Cardiac ventricle fibroblast (primary cell): ENCODE measurements at places on chromosomes 4 and X. TPM values are rescaled to one million over a fixed set of nuclear protein-coding genes. Genes with fewer than 3 reads are reported as not detected.

Gene FAM133A
- 0.05 TPM in 1 of 2 replicates, not detected in the other for total RNA-seq

Gene NWD2
- total RNA-seq, result not detected in 2 replicates

Gene PTCHD1
- 0.05 and 0.06 TPM in 2 replicates for total RNA-seq

Gene RASGEF1B
- 1.7 and 2.1 TPM in 2 replicates for total RNA-seq

Gene NDNF
- 0.12 and 0.20 TPM in 2 replicates for total RNA-seq

Gene CHRDL1
- 6.0 and 7.7 TPM in 2 replicates for total RNA-seq

Gene SPARCL1
- 208 and 218 TPM in 2 replicates for total RNA-seq

Gene PNMA6F
- not detected in 2 replicates for total RNA-seq

Gene ATOH1
- not detected in 2 replicates for total RNA-seq

Gene GPR82
- total RNA-seq, result not detected in 2 replicates

Gene C1QTNF7
- total RNA-seq, result 0.44 and 1.9 TPM in 2 replicates

Gene ZNF141
- total RNA-seq, result 4.8 TPM in 2 replicates

Gene NALF2
- not detected in 2 replicates for total RNA-seq

Gene SATL1
- total RNA-seq, result not detected in 2 replicates

Gene MAGEC1
- total RNA-seq, result not detected in 2 replicates

Gene CLNK
- total RNA-seq, result not detected in 2 replicates

Gene RGN
- 0.12 and 0.15 TPM in 2 replicates for total RNA-seq

Gene SPACA5
- total RNA-seq, result not detected in 2 replicates

Gene SHROOM3
- 1.6 and 2.1 TPM in 2 replicates for total RNA-seq

Gene CORIN
- 0.25 and 2.0 TPM in 2 replicates for total RNA-seq

Gene ADH4
- not detected in 2 replicates for total RNA-seq

Gene ZFP92
- total RNA-seq, result 0.06 TPM in 1 of 2 replicates, not detected in the other

Gene BCOR
- 5.3 and 9.3 TPM in 2 replicates for total RNA-seq

Gene EFNB1
- total RNA-seq, result 47.0 and 50.3 TPM in 2 replicates

Gene IL13RA1
- 46.7 and 52.0 TPM in 2 replicates for total RNA-seq

Gene GATA1
- total RNA-seq, result not detected in 2 replicates

Gene SERTM2
- not detected in 2 replicates for total RNA-seq

Gene SLC2A9
- 2.7 and 2.9 TPM in 2 replicates for total RNA-seq

Gene C4orf51
- total RNA-seq, result not detected in 2 replicates

Gene GASK1B
- total RNA-seq, result 130 and 141 TPM in 2 replicates

Gene SPANXA1
- not detected in 2 replicates for total RNA-seq

Gene FDCSP
- total RNA-seq, result not detected in 2 replicates

Gene RELL1
- 24.3 and 25.0 TPM in 2 replicates for total RNA-seq

Gene LARP1B
- 7.1 and 8.0 TPM in 2 replicates for total RNA-seq

Gene NR3C2
- total RNA-seq, result 0.15 and 0.19 TPM in 2 replicates

Gene GLRA3
- not detected in 2 replicates for total RNA-seq

Gene PLP1
- total RNA-seq, result 4.9 and 9.0 TPM in 2 replicates

Gene XAGE2
- not detected in 2 replicates for total RNA-seq

Gene TMEM156
- total RNA-seq, result 0.49 TPM in 1 of 2 replicates, not detected in the other

Gene GYPE
- 0.50 and 1.2 TPM in 2 replicates for total RNA-seq

Gene ARX
- not detected in 2 replicates for total RNA-seq

Gene TRIM60
- not detected in 2 replicates for total RNA-seq

Gene TMEM185A
- total RNA-seq, result 10.1 and 17.2 TPM in 2 replicates

Gene TIGD4
- total RNA-seq, result 0.06 and 0.24 TPM in 2 replicates

Gene SAGE1
- not detected in 2 replicates for total RNA-seq

Gene ANKRD50
- 13.0 and 13.8 TPM in 2 replicates for total RNA-seq

Gene SMR3B
- total RNA-seq, result not detected in 2 replicates

Gene RPA4
- 0.12 and 0.20 TPM in 2 replicates for total RNA-seq

Gene MTTP
- total RNA-seq, result 0.06 TPM in 1 of 2 replicates, not detected in the other

Gene USP26
- not detected in 2 replicates for total RNA-seq

Gene HTR2C
- not detected in 2 replicates for total RNA-seq
